ENCODE measurements at places on chromosomes 11 and 22. TPM values are rescaled to one million over a fixed set of nuclear protein-coding genes. Genes with fewer than 3 reads are reported as not detected.

Gene PRODH
- total RNA-seq = 0.06 TPM

Gene PLEKHB1
- 23.6 TPM for total RNA-seq

Gene FOSL1
- 2.0 TPM for total RNA-seq

Gene DEUP1
- not detected for total RNA-seq

Gene CYTH4
- total RNA-seq = 149 TPM

Gene HBB
- not detected for total RNA-seq
